ENCODE measurements at places on chromosomes 6 and 20.

DNA sequence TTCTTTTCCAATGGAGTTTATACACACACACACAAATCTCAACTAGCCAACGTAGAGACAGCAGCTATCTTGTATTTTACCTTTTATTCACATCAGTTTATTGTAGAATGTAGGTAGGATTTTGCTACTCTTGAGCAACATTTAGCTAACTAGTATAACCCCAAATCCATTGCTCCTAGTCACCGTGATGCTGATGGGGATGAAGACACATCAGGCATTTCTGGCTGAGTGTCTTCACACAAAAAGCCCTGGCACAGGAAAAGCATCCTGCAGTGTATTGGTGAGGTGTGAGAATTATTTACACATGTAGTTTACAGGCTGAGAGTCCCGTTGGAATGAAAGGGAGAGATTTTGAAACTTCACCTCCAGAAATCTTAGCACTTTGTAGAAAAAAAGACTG, 65.9 kb upstream of the FBXL4 start:
- no peaks in the 10 kb centered on the region for H3K4me1 ChIP-seq
- no peak overlapping the region for H3K27ac ChIP-seq
- H3K36me3 ChIP-seq, result no peaks in the 10 kb centered on the region
- no peak for DNase-seq

DNA sequence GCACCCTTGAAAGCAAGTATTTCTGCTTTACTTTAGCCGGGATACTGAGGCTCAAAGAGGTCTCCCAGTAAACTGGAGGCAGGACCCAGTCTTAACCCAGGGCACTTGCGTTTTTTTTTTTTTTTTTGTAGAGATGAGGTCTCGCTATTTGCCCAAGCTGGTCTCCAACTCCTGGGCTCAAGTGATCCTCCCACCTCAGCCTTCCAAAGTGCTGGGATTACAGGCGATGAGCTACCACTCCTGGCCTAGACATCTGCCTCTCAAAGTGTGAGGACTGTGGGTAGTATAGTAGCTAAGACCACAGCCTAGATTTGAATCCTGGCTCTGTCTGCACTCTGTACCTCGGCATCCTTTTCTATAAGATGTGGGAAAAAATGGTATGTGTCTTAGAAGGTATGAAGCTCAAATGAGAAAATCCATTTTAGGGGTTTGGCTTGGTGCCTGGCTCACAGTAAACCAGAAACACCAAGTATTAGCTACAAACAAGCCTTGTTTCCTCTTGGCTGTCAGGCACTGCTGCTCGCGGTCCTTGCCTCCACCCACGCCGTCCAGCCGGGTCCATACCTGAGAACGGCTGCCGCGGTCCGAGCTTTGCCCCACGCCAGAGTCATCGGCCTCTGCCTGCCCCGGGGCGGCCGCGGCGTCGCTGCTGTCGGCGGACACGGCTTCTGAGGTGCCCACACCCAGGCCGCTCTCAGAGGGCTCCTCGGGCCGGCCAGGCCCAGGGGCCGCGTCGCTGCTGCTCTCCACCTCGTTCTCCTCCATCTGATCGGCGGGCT, 1.2 kb downstream of the ZNF335 start:
- no peak for DNase-seq
- H3K4me1 ChIP-seq, result no peaks in the 10 kb centered on the region
- H3K36me3 ChIP-seq, result peaks cover 12% of the 10 kb centered on the region
- H3K27me3 ChIP-seq, result no peaks in the 10 kb centered on the region

DNA sequence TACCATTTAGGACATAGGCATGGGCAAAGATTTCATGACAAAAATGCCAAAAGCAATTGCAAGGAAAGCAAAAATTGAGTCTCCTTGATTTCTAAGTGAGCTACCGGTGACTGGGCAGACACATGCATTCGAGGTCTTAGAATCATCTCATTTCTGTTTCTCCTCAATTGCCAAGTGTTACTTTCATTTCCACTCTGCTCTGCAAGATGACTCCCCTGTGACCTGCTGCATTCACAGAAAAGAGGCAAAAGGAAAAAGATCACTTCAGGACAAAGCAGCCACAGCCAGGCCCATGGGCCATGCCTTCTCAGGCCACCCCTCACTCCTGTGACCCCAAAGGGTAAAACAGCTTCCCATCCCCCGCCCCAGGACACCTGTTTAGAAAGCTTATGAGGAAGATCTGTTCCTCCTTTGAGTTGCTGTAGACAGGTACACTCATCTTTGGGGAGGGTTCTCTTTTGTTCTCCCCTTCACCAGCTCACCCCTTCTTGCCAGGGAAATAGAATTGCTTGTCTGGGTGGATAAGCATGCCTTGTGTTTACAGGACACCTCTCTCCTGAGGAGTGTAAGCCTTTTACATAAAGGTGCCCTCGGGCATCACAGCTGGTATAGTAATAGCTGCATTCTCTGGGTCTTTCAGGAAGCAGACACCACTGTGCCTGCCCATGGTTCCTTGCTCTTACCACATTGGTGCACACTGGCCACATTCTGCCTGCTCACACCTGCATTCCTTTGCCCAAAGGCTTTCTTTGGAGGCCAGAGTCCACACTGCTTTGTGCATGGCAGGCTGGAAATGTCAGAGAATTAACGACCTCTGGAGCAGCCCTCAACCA, 105.0 kb downstream of the SLC24A3 start:
- H3K36me3 ChIP-seq, result no peaks in the 10 kb centered on the region
- H3K4me1 ChIP-seq, result no peaks in the 10 kb centered on the region
- no peak overlapping the region for H3K27ac ChIP-seq
- H3K4me3 ChIP-seq, result no peak overlapping the region
- DNase-seq, result no peak

GRCh38 chr6:81451787-81452186, 300.7 kb downstream of the TENT5A start:
- H3K27ac ChIP-seq, result no peak overlapping the region
- no peak for DNase-seq
- H3K4me1 ChIP-seq, result peaks cover 4% of the 10 kb centered on the region
- H3K36me3 ChIP-seq, result no peaks in the 10 kb centered on the region

GRCh38 chr6:3397229-3398164, 59.4 kb downstream of the SLC22A23 start:
- DNase-seq, result no peak
- H3K4me3 ChIP-seq, result no peak overlapping the region
- H3K36me3 ChIP-seq, result no peaks in the 10 kb centered on the region
- H3K4me1 ChIP-seq, result peaks cover 5% of the 10 kb centered on the region
- H3K27ac ChIP-seq, result no peak overlapping the region
- no peaks in the 10 kb centered on the region for H3K27me3 ChIP-seq

GRCh38 chr20:7989379-7989778, 30.2 kb downstream of the TMX4 start:
- no peaks in the 10 kb centered on the region for H3K36me3 ChIP-seq
- no peak for DNase-seq
- H3K4me1 ChIP-seq, result peaks cover 5% of the 10 kb centered on the region
- H3K4me3 ChIP-seq, result no peak overlapping the region
- H3K27ac ChIP-seq, result no peak overlapping the region
- no peaks in the 10 kb centered on the region for H3K27me3 ChIP-seq

- no peaks in the 10 kb centered on the region for H3K4me1 ChIP-seq
- H3K27ac ChIP-seq, result no peak overlapping the region
- no peak overlapping the region for H3K4me3 ChIP-seq
- H3K36me3 ChIP-seq, result no peaks in the 10 kb centered on the region
- DNase-seq, result no peak
Observed at GRCh38 chr6:15061180-15061641, 184.7 kb upstream of the JARID2 start.

GRCh38 chr6:68160348-68160747, 474.7 kb upstream of the ADGRB3 start:
- H3K27ac ChIP-seq, result no peak overlapping the region
- H3K4me3 ChIP-seq, result no peak overlapping the region
- H3K36me3 ChIP-seq, result peaks cover 2% of the 10 kb centered on the region
- no peak for DNase-seq
- H3K4me1 ChIP-seq, result no peaks in the 10 kb centered on the region

DNA sequence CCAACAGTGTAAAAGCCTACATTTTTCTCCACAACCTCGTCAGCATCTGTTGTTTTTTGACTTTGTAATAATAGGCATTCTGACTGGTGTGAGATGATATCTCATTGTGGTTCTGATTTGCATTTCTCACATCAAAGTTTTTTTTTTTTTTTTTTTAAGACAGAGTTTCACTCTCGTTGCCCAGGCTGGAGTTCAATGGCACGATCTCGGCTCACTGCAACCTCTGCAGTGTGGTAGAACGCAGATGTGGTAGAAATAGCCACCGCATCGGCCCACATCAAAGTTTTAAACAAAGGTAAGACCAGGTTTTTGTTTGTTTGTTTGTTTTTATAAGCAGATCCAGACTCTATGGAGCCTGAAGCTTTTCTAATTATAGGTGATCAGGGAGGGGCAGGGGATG, 12.7 kb upstream of the PPP1R3G start:
- H3K4me1 ChIP-seq, result no peaks in the 10 kb centered on the region
- no peaks in the 10 kb centered on the region for H3K27me3 ChIP-seq
- no peaks in the 10 kb centered on the region for H3K36me3 ChIP-seq
- DNase-seq, result no peak
- no peak overlapping the region for H3K4me3 ChIP-seq

DNA sequence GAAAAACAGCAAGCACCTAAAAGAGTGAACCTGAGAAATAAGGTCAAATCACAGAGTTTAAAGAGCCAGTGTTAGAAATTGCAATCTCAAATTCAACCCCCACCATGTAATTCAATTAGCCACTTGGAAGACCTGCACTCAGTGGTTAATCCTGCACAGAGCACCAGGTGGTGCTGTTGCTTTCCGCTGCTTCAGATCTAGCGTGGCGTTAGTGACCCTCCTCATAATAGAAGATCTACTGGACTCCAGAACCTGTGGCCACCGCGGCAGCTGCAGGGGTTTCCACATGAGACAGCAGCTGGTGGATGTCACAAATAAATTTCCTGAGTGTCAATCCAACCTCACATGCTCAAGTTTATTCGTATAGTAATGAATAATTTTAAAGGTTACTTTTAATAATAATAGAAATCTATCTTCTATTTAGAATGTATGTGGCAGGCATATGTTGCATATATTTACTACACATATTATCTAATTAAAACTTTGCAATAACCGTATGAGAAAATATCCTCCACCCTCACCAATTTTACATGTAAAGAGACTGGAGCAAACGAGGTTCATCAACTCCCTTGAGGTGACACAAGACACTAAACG, 84.4 kb downstream of the SYNE1 start:
- no peaks in the 10 kb centered on the region for H3K27me3 ChIP-seq
- H3K4me3 ChIP-seq, result no peak overlapping the region
- H3K27ac ChIP-seq, result no peak overlapping the region
- H3K4me1 ChIP-seq, result no peaks in the 10 kb centered on the region
- H3K36me3 ChIP-seq, result no peaks in the 10 kb centered on the region

DNA sequence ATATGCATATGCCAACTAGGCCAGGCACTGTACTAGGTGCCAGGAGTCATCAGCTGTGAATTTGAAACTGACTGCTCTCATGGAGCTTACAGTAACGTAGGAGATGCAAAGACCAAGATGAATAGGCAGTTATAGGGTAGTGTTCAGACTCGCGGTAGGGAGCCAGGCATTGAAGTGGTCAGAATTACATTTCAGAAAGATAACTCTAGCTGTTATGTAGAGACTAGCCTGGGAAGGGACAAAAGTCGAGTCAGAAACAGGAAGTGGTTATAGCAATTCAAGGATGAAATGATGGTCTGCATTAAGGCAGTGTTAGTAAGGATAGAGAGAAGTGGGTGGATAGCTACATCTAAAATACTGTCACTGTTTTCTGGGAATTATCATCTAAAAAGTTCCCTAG, 56.6 kb downstream of the PCMT1 start:
- peaks cover 9% of the 10 kb centered on the region for H3K36me3 ChIP-seq
- no peak overlapping the region for H3K4me3 ChIP-seq
- DNase-seq, result no peak
- no peaks in the 10 kb centered on the region for H3K27me3 ChIP-seq
- H3K27ac ChIP-seq, result no peak overlapping the region
- H3K4me1 ChIP-seq, result no peaks in the 10 kb centered on the region

DNA sequence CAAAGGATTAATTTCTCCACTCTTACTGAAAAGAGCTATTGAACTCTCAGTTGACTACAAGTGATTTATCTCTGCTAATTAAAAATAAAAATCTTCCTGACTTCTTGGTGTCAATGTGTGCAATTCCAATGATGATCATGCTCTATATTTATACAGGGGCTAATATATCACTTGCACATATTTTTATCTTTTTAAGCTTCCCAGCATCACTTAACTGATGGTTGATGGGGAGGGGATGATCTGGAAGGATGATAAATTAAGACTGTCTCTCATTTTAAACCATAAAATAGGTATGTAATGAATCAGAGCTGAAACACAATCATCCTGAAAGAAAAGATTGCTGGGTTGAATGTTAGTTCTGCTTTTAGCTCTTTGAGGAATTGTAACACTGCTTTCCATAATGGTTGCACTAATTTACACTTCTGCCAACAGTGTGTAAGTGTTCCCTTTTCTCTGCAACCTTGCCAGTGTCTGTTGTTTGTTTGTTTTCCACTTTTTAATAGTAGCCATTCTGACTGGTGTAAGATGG, 169.6 kb upstream of the ECI2 start:
- no peaks in the 10 kb centered on the region for H3K36me3 ChIP-seq
- no peaks in the 10 kb centered on the region for H3K27me3 ChIP-seq
- no peak for DNase-seq
- no peaks in the 10 kb centered on the region for H3K4me1 ChIP-seq
- H3K4me3 ChIP-seq, result no peak overlapping the region
- no peak overlapping the region for H3K27ac ChIP-seq

DNA sequence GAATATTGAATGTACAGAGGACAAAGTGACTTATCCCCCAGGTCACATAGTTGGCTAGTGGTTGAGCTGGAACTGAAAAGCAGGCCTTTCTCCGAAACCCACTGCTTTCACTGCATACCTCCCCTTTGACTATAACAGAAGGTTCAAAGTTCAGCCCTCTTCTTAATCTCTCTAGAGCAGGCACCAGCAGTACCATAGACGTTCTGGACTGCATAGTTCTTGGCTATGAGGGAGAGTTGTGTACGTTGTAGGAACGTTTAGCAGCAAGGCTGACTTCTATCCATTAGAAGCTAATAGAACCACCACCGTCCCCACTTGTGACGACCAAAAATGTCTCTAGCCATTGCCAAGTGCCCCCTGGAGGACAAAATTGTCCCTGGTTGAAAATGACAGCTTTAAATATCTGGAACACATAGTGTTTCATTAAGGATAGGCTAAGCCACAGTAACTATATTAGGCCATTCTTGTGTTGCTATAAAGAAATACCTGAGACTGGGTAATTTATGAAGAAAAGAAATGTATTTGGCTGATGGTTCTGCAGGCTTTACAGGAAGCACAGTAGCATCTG, 123.8 kb upstream of the MTHFD1L start:
- no peaks in the 10 kb centered on the region for H3K36me3 ChIP-seq
- no peak for DNase-seq
- H3K4me3 ChIP-seq, result no peak overlapping the region

Measured in H1 (cell line).